ENCODE measurements at places on chromosomes 7 and 10.

DNA sequence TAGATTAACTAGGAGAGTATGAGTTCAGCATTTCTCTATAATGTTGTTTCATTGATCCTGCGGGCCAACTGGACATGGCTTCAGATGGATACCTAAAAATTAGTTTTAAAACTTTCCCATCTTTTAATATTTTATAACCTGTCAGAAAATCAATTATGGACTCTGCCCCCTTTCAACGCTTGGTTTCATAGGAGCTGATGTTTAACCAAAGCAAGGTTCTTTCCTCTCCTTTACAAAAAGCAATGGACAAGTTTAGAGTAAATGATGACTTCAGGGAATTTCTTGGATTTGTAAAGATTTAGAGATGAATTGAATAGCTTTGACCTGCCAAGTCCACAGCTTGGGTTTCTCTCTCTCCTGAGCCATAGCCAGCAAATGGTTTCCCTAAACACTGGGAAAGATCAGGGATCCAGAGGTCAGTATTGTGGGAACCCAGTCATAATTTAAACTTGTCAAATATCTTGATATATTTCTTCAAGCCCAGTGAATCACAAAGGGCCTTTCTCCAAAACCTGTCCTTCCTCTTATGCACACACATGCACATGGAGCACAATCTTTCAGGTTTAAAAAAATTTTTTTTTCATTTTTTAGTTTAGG, 177.1 kb downstream of the EVX1 start:
- no peak for DNase-seq

GRCh38 chr10:73935895-73936294, 25.0 kb downstream of the PLAU start:
- DNase-seq = no peak

DNA sequence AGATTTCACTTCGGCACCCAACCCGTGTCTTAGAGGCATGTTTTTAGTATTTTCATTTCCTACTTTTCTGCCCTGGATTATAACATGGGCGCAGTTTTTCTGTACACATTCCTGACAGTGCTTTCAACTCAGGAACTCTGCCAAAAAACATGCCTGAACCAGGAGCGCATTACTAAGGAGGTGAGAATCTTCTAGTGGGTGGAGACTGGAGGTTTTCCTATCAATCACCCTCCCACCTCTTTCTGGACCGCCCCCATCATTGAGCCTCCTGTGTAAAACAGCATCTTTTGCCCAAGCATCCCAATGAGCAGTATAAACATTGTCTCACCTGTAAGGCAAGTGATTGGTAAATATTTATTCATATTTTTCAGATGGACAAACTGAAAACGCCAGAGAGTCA, 53.2 kb downstream of the STK17A start:
- no peak for DNase-seq

GRCh38 chr7:105493923-105494315, 28.2 kb downstream of the PUS7 start:
- no peak for DNase-seq

DNA sequence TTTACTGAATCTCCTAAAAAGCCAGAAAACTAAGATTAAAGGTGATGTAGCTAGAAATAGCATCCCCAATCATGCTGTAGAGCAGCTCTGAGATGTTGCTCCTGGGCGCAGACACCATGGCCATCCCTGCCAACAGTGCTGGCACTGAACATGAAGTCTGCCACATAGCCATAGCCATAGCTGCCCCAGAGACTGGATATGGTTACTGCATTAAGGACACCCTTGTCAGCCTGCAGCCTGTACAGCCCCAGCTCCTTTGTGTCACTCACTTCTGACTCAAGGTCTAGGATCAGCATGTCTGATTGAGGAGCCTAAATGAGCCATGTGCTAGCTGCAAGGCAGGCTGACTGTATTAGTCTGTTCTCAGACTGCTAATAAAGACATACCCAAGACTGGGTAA, 284.6 kb downstream of the RPS24 start:
- no peak for DNase-seq

- no peak for DNase-seq
These were observed 645.0 kb upstream of the GALNT17 start for GRCh38 chr7:70486977-70487376.

- no peak for DNase-seq
These were observed 9.2 kb upstream of the ATXN7L1 start for GRCh38 chr7:105885387-105886111.

GRCh38 chr10:31921031-31921430, 7.6 kb downstream of the ARHGAP12 start:
- no peak for DNase-seq

- DNase-seq = no peak
These were observed 132.5 kb downstream of the SLIT1 start for GRCh38 chr10:97053276-97053675.

GRCh38 chr10:114332301-114333192, 71.8 kb downstream of the AFAP1L2 start:
- no peak for DNase-seq

GRCh38 chr10:71035511-71036296, 147.3 kb upstream of the PCBD1 start:
- DNase-seq = no peak

DNA sequence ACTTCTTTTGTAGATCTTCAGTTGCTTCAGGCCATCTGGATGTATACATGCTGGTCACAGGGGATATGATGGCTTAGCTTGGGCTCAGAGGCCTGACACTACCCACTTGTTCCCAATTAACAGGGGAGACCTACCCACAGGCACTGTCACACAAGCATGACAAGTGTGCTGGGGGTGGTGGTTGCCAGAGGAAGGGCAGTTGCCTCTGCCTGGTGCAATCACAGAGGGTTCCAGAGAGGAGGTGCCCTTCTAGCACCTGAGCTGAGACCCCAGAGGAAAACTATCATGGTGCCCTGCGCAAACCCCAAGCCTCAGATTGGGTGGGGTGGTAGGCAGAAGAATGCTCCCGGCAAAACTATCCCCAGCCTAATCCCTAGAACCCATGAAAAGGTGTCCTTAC, 65.6 kb upstream of the NANOS1 start:
- no peak for DNase-seq

DNA sequence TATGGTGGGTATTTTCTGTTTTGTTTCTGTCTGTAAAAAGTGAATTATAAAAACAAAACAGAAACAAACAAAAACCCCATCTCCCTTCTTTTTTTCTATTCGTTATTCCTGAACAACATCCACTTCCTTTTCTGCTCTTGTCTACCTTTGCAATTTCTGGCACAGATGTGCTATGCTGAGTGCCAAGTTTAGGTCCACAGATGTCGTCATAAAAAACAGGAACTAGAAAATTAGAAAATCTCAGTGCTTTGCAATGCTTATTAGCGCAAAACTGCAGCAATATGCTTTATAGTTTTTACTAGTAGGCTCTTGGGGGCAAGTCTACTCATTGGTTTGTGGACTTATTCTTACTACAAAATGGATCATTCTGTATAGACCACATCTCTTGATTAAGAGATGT, 94.2 kb upstream of the PRKCQ start:
- no peak for DNase-seq

DNA sequence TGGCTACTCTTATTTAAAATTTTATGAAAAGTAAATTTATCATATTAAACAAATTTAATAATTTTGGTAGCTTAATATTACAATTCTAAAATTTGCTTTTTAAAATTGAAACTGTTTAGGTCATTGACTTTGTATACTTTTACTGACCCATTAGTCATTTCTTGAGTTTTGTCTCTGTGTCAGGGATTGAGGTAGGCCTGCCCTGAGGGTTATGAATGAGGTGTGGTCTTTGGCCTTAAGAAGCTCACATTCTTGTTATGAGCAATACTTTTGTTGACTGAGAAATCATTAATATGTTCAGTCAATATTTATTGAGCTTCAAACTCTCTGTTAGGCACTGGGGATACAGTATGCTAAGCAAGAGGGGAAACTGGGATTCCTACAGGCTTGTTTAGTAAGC, 47.0 kb upstream of the RPA3 start:
- no peak for DNase-seq

DNA sequence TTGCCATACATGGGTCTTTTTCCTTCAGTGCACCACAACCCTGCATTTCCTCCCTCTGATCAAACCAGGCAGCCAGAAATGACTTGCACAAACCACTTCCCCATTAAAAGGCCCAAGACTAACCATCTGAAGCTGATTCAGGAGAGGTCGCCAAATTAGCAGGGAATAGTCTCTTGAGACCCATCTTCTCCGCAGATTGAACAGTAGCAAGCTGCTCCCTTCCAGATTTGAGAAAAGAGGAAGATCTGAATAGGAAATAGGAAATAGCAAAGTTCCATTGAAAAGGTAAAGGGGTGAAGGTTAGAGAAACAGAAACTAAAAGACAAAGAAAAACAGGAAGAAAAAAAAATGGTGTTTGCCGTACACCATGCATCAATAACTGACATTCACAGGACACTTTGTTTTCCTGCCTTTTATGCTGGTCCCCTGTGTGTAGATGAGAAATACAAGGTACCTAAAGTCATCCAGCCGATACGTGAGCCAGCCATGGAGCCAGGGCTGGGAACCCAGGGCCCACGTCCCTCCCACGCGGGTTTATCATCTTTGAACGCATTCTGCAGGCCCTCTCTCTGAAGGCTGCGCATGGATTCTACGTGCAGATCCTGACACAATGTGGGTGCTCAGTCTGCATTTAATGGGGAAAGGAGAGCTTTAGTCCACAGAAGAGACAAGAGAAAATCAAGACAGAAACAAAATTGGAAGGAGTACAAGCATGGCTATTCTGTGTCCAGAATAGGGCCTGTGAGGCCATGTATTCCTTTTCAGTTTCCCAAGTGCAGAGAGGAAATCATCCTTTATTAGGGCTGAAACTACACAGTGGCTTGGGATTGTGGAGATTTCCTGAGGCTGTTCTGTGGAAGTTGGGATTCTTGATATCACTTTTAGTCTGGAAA, 268.4 kb upstream of the NPVF start:
- DNase-seq = no peak

- DNase-seq = no peak
These were observed 495.9 kb downstream of the XPNPEP1 start for GRCh38 chr10:109427411-109427810.

DNA sequence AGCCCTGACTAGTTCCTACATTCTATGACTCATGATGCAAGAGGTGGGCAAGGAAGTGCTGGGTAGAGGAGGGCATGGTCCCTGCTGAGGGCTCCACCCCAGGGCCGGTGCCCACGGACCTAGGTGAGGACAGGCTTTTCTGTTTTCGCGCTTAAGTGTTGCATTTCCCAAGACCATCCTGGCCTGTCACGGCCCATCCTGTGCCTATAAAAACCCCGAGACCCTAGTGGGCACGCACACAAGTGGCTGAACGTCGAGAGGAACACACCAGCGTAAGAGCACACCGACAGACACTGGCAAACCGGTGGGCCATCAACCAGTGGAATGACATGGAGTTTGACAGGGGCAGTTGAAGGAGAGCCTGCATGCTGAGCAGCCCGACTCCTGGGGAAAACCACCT, 680.7 kb upstream of the GHITM start:
- DNase-seq = peak; percentile 72

- DNase-seq = no peak
These were observed 7.5 kb upstream of the KLF14 start for GRCh38 chr7:130741331-130741995.

GRCh38 chr7:150435390-150436073, 14.9 kb upstream of the GIMAP8 start:
- peak; percentile 51 for DNase-seq

DNA sequence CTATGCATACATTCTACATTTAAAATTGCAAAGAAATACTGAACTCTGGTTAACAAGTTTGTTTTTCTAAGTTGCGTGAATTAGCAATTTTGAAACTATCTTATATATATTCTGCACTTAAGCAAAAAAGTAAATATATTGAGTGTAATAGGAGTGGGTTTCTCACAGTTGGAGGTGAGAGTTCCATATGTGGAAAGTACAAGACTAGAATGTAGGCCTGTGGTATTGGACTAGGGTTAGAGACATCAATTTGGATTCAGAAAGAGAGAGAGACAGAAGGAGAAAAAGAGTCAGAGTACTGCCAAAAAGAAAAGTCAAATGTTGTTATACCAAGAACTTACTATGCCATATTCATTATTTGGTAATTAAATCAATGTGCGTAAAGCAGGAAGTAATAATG, 47.3 kb upstream of the ITGB8 start:
- DNase-seq = no peak

- DNase-seq = no peak
These were observed 76.4 kb downstream of the MAP3K8 start for GRCh38 chr10:30510184-30510931.

All from chondrocyte (in vitro differentiated cells).